ENCODE measurements at places on chromosomes 6 and 20.

DNA sequence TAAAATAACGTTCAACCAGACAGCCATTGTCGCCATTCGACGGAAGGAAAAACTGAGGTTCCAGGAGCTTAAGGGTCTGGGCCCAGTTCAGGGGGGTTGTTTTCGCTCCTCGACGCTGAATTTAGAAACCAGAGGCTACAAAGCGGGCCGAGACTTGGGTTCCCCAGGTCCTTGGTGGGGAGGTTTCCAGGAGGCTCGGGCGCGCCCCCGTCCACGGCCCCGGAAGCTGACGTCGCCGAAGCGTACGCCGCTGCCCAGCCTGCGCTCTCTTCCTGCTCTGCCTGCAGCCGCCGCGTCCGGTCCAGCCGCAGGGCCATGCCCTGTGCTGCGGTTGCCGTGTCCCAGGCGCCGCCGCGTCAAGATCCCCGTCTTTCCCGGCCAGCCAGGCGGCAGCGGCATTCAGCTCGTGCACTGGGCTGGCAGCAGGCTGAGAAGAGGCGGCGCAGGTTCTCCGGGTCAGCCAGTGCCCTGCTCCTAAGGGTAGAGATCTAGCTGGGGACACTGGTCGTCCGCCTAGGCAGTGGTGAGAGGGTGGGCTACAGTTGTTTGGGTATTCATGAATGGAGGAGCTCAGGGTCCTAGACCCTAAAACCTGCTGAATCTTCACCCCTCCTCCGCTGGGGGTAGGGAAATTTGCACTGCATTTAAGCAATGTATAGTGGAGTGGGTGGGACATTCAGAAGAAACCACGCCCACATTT, 901 bp upstream of the TRIM26 start:
- peak; percentile 38 for DNase-seq

- no peak for DNase-seq
Measured at GRCh38 chr6:23370051-23370450, 756.0 kb upstream of the NRSN1 start.

GRCh38 chr6:152312434-152312833, 324.7 kb downstream of the SYNE1 start:
- no peak for DNase-seq

- no peak for DNase-seq
Measured at GRCh38 chr20:35111141-35111888, 18.7 kb upstream of the TRPC4AP start.

- DNase-seq = no peak
Measured at GRCh38 chr6:33762713-33763112, 16.0 kb upstream of the IP6K3 start.

- DNase-seq = no peak
Measured at GRCh38 chr20:62636446-62636845, 5.9 kb upstream of the SLCO4A1 start.

GRCh38 chr6:52305948-52306767, 21.6 kb upstream of the MCM3 start:
- DNase-seq = no peak

GRCh38 chr6:78810146-78810545, 57.2 kb upstream of the IRAK1BP1 start:
- no peak for DNase-seq

- DNase-seq = peak; percentile 56
Measured at GRCh38 chr6:40714576-40715564, 127.7 kb upstream of the LRFN2 start.

- DNase-seq = peak; percentile 32
Measured at GRCh38 chr20:9392892-9393857, 121.2 kb upstream of the LAMP5 start.

DNA sequence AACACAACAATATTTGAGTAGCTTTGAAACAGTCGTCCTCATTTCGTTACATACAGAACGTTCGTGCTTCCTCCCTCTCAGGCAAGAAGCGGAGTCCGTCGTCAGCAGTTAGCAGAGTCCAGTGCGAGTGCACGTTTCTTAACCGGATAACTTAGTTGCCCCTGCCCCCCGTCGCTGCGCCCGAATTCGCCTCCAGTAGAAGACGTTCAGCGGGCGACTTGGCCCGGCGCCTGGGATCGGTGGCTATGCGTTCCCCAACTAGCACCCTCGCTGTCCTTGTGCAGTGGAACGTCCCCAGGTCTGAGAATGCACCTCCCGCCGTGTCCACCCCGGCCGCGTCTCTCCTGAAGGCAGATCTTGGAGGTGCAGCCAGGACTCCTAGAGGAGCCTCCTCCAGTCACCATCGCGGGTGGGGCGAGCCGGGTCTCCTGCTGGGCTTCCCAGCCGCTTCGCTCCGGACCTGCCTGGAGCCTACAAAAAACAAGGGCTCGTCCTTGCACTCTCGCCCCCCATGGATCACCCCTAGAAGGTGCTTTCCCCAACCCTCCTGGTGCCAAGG, 910 bp upstream of the PCSK2 start:
- peak; percentile 73 for DNase-seq

GRCh38 chr6:10000551-10000950, 414.3 kb downstream of the TFAP2A start:
- no peak for DNase-seq

DNA sequence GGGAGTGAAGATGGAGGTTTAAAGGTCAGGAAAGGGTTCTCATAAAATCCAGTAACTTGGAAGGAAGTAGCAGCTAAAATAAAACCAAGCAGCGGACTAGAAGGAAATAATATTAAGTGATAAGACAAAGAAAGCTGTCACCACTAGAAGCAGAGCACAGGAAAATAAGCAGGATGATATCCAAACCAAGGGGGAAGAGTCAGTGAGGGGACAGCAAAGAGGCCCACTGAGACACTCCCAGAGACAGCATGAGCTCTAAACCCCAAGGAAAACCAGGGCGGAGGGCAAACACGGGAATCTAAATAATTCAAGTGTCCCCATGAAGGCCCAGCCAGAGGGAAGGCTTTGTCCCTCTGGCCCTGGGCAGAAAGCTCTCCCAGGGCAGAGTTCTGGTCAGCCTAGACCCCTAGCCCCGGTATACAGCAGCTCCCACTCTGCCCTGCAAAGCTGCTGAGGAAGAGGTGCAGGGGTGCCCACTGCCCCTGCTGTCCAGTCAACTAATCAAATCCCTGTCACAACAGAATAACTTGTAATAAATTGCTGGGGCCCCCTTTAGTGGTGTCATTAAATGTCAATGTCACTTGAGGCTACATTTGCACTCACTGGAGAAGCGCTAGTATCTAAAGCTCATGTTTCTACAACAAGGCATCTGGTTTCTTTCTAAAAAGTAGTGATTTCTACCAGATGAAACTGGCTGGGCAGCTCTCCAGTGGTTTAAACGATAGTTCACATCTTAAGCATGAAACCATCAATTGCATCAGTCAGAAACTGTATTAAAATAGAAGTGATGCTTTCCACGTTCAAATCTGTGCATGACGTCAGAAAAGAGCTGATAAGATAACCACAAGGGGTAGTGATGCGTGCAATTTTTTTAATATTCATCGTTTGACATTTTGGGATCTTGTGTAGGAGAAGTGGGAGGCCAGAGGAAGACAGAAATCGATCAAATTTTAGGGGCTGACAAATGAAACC, 13.6 kb downstream of the PDE10A start:
- no peak for DNase-seq

DNA sequence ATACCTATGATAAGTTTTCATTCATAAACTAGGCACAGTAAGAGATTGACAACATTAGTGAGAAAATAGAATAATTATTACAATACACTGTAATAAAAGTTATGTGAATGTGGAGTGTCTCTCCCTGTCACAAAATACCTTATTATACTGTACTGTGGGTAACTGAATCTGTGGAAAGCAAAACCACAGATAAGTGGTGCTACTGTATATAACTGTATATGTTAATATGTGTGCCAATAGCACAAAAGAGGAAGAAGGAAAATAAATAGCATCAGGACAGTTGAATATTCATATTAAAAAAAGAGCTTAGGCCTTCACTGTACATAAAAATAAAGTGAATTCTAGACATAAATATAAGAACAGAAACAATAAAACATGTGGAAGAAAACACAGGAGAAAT, 243.5 kb downstream of the CDKAL1 start:
- no peak for DNase-seq

- no peak for DNase-seq
Measured at GRCh38 chr6:49326347-49326746, 136.7 kb downstream of the MMUT start.

DNA sequence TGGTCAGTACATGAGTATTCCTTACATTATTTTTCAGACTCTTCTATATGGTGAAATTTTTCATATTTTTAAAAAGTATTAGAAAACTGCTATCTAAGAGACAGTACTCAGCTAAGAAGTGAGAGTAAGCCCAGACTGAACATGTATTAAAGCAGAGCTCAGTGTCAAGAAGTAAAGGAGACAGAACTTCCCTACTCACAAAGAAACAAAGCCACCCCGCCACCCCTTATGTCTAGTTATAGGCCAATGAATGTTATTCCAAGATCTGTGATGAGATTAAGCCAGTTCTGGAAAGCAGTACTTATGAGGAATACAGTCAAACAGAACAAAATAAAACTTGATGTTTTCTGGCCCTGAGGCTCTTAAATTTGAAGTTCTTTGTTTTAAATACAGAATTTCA, 114.5 kb downstream of the RNGTT start:
- no peak for DNase-seq

DNA sequence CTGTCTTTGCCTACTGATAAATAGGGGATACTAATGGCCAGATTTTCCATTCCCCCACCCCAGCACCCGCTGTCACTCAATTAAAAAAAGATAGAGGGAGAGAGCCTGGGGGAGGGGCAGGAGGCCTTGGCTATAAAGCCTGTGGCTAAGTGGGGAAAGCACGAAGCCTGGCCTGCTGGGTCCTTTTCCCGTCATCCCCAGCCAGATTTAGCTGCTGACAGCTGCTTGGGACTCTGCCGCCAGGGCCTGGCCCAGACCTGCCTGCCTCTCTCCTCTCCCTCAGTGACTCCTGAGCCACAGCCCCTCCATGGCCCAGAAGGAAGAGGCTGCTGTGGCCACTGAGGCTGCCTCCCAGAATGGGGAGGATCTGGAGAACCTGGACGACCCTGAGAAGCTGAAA, at the start of gene APOBEC2:
TSS of gene APOBEC2 (plus strand) at position 162 of the 400 bp plus-strand sequence. CDS start at position 308, 146 bp downstream.
- DNase-seq = no peak

- no peak for DNase-seq
Measured at GRCh38 chr6:151176911-151177770, 62.6 kb upstream of the AKAP12 start.

- DNase-seq = no peak
Measured at GRCh38 chr20:37822141-37822601, 80.8 kb upstream of the VSTM2L start.

- DNase-seq = peak; percentile 78
Measured at GRCh38 chr20:58892141-58892931, 39.8 kb downstream of the GNAS start.

DNA sequence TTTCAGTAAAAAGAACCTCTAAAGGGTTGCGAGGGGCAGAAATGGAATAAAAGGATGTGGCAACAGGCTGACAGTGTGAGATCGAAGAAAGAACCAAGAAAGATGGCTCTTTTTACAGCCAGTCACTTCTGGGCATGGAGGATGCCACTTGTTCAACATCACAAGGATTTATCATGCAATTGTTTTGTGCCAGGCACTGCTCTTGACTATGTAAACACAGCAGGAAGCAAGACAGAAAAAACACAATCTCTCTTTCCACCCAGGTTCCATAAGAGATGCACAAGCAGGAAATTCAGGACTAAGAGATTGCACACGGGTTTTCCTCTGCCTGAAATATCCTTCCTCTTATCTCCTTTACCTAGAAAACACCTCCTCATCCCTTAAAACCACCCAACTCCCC, 38.0 kb downstream of the FOXA2 start:
- DNase-seq = no peak

- no peak for DNase-seq
Measured at GRCh38 chr6:19841181-19841580, 4.0 kb downstream of the ID4 start.

- DNase-seq = peak; percentile 20
Measured at GRCh38 chr6:122818866-122819265, 29.8 kb downstream of the SMPDL3A start.
